ENCODE measurements at places on chromosomes 13 and 19.

DNA sequence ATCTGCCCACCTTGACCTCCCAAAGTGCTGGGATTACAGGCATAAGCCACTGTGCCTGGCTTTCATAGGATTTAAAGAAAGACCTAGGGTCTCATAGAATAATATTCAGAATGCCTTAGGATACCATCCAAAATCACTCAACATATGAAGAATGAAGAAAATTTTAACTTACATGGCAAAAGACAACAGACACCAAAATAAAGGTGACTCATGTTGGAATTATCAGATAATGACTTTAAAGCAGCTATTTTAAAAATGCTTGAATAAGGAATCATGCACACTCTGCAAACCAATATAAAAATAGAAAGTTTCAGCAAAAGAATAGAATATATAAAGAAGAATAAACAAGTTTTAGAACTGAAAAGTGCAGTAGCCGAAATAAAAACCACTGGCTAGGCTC, 29.3 kb downstream of the ZNF566 start:
- DNase-seq: peak; percentile 47

GRCh38 chr13:101523154-101524131, 71.0 kb downstream of the ITGBL1 start:
- peak; percentile 94 for DNase-seq

GRCh38 chr13:26378116-26378515, 124.2 kb downstream of the CDK8 start:
- DNase-seq: no peak

- no peak for DNase-seq
Observed at GRCh38 chr13:68190818-68191217, 960.7 kb upstream of the PCDH9 start.

DNA sequence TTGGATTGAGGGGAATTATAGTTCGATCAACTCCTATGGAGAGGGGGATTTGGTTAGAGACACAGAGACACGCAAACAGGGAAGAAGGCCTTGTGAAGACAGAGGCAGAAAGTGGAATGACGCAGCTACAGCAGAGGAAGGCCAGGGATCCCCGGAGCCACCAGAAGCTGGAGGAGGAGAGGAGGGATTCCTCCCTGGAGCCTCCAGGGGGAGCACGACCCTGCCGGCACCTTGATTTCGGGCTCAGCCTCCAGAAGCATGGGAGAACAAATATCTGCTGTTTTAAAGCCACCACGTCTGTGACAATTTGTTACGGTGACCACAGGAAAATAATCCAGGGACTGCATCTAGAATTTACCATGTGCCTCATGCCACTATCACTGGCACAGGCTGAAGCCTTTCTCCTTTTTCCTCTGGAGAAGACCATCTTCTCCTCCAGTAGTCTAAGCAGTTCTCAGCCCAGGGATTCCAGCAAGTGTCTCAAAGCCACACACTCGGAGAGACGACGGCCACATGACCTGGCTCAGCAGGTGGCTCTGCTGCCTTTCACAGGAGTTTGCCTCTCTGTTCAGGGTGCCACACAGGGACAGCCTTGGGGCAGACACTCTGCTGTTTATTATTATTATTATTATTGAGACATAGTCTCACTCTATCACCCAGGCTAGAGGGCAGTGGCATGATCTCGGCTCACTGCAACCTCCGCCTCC, 39.9 kb upstream of the CCNE1 start:
- DNase-seq: peak; percentile 81

DNA sequence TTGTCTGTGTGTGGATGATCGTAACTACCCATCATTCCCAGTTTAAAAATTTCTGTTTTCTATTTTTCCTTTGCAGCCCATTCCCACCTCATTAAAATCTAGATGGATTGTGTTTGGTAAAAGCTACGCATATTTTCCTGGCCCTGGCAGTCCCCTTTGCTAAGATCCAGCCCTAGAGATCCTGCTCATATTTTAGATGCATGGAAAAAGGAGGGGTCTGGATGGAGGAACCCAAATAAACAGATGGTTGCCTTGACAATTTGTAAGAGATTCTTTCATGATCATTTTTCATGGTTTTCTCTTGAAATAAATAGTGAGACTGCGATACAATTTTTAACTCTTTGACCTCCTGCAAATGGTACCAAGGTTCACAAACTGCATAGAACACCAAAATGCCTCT, 174.4 kb downstream of the SLC7A1 start:
- no peak for DNase-seq

- no peak for DNase-seq
Observed at GRCh38 chr13:77323858-77324257, 3.0 kb downstream of the MYCBP2 start.

- DNase-seq: no peak
Observed at GRCh38 chr13:79281339-79281747, 124.7 kb downstream of the RBM26 start.

DNA sequence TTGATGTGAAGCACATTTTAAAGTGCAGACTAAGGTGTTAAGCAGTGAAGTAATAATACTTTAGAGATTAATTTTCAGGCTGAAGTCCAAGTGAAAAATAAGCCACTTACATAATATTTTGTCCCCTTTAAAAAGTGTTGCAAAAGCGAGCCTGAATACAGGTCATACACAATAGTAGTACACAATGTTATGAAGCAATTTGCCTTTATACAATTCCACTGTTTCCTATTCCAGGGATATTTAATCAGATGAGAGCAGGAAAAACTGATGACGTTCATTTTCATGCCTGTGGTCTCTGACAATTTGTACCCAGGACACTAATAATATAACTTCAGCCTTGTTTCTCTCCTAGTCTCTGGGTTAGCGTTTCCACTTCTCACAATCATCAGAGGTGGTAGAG, 916.7 kb downstream of the PCDH9 start:
- DNase-seq: no peak

- DNase-seq: no peak
Observed at GRCh38 chr19:3131168-3131567, 4.7 kb upstream of the GNA15 start.

- DNase-seq: no peak
Observed at GRCh38 chr13:36795463-36795862, 23.6 kb upstream of the RFXAP start.

- no peak for DNase-seq
Observed at GRCh38 chr13:43362556-43362955, 339.2 kb downstream of the DNAJC15 start.

GRCh38 chr13:100274942-100275506, 186.1 kb downstream of the PCCA start:
- no peak for DNase-seq

DNA sequence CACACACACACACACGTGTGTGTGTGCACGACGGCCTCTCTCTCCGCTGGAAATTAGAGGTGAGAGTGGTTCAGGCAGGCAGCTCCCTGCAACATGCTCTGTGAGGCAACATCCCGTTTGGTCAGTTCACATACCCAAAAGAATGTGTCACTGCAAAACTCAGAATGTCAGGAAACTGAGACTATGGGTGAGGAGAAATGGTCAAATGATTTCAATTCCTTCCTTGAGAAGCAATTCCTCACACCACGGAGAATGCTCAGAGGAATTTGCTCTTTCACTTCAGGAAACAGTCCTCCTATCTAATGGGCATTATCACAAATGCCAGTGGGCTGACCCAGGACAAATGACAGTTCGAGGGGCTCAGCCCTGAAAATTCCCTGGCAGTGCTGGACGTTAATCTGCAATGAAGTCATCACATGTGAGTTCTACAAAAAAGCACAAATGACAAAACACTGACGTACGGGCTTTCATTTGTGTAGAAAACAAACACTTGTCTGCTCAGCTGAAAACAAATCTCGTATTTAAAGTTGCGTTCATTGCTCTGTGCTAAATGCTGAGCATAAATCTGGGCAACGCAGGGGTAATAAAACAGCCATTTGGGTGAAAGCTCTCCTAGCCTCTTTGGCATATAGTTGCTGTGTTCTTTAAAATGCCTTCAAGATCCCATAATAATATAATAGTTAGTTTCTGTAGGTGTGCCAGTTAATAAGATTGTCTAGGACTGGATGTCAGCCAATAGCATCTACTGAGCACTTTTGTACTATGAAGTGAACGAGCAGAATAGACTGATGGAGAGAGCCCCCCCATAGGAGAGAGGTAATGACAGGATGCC, 18.6 kb upstream of the LATS2 start:
- DNase-seq: peak; percentile 91

DNA sequence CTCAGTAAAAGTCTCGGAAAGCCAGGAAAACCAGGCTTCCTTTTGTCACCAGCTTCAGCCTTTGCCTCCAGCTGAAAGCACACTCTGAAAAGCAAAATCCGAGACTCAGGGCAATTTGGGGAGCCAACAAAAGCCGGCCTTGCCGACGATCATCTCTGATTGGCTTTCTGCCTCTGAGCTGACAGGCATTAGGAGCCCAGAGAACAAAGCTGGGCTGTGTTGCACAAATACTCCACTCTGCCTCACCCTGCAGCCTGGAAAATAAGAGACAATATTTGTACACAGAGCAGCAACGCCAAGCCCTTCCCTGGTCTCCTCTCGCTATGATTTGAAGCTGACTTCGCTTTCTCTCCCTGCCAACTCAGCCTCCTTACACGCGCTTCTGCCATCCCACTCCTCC, 46.9 kb downstream of the CACNA1A start:
- DNase-seq: no peak

GRCh38 chr13:31781064-31781463, 41.7 kb downstream of the RXFP2 start:
- peak; percentile 41 for DNase-seq

DNA sequence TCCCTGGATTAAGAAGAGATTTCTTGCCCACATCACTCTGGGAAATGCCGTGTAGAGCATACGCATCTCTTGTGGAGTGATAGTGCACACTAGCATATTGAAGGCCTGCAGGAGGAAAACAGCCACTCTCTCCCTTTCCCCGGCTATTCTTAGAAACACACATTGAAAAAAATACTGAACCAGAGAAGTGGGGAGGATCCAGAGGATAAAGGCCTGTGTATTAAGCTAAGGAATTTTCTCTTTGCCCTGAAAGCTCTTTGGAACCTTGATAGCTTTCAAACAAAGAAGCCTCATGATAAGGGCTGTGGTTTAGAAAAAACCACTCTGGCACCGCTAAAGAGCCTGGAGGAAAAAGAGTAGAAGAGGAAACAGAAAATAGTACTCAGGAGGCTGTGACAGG, 386.1 kb upstream of the NBEA start:
- DNase-seq: no peak

DNA sequence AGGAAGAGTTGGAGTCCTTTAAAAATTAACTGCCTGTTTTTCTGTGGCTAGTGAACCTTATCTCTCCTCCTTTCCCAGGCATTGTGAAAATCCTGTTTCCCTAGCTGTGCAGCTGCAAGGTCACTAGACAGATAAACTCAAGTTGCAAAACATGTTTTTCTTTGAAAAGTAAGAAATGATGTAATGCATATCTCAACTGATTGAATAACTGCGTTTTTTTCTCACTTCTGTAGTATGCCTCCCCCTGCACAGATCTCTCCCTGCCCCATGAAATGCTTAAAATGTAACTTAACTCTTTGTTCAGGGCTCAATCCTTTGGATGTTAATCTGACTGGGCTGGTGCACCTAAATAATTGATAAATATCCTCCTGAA, 27.7 kb upstream of the CYSLTR2 start:
- no peak for DNase-seq

GRCh38 chr13:21798181-21798580, 127.3 kb downstream of the FGF9 start:
- DNase-seq: no peak

DNA sequence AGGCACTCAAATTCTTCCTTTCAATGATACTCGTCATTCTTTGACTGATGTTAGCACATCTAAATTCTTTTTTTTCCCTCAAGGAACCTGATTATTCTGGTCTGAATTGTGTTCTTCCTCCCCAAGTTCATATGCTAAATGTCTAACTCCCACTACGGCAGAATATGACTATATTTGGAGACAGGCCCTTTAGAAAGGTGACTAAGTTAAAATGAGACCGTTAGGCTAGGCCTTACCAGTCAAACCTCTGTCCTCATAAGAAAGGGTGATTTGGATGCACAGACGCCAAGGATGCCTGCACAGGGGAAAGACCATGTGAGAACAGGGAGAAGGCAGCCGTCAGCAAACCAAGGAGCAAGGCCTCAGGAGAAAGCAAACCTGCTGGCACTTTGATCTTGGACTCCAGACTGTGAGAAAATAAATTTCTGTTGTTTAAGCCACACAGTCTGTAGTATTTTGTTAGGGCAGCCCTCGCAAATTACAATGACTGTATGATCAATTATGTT, 13.1 kb upstream of the FOXO1 start:
- DNase-seq: no peak

DNA sequence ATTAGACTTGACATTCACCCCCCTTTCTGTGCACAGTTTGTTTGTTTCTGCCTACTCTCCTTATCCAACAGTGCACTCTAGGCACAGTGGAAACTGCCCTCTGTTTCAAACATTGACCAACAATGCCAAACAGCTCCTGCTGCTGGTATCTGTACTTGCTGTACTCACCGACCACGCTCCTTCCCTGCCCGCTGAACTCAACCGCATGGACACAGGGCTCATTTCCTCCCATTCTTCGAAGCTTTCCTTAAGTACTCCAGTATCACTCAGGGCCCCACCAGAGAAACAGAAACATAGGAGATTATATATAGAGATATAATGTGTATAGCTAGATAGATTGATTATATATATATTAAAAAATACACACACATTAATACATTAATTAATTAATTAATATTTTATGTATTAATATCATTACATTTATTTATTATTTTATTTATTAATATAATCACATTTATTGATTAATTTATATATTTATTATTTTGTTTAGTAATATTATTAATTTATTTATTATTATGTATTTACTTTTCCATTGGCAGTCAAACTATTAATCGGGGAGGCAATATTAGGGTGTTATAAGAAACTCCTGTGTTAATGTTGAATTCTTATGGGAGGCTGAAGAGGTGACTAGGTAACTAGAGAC, 1528.2 kb downstream of the EFNB2 start:
- DNase-seq: no peak

- DNase-seq: no peak
Observed at GRCh38 chr13:95684418-95684817, 7.5 kb downstream of the DNAJC3 start.

DNA sequence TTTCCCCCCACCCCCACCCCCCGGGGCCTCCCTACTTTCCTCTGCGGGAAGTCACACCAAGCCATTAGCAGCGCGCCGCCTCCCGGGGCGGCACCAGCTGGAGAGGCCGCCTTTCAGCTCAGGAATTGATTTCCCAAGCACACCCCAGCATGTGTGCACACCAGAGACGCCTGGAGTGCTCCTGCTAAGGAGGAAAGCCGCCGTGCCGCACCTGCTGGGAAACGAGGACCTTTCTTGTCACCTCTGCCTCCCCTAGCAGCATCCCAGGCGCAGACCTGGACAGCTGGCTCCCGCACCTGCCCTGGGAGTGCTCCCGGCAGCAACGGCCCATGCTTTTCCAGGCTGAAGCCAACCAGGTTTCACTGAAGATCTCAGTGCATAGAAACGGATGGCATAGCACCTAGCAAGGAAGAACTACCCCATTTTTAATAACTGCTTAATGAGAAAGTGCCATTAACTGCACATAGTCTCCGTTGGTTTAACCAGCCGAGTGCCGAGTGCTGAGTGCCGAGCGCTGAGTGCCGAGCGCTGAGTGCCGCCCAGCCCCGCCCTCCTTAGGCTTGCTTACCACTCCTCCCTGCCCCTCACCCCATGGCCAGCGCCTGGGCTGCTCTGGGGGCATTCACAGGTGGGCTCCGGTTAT, 165.0 kb downstream of the USP12 start:
- peak; percentile 63 for DNase-seq

GRCh38 chr13:19645000-19645399, 11.5 kb downstream of the MPHOSPH8 start:
- no peak for DNase-seq
